Thoracic aorta endothelial cell (primary cell): ENCODE measurements at places on chromosomes 2 and 18. TPM values are rescaled to one million over a fixed set of nuclear protein-coding genes. Genes with fewer than 3 reads are reported as not detected.

KRTCAP3 gene
- 0.53 and 0.57 TPM in 2 replicates for total RNA-seq

UGT1A4 gene
- total RNA-seq, result not detected in 2 replicates

LYG2 gene
- total RNA-seq, result not detected in 2 replicates

TCF23 gene
- not detected in 2 replicates for total RNA-seq

IL36RN gene
- total RNA-seq, result not detected in 2 replicates

GAREM1 gene
- total RNA-seq, result 1.1 and 1.9 TPM in 2 replicates

LRRC30 gene
- total RNA-seq, result not detected in 2 replicates

C2orf81 gene
- 0.40 and 0.50 TPM in 2 replicates for total RNA-seq

SERPINB4 gene
- total RNA-seq, result not detected in 2 replicates

CENPA gene
- 17.0 and 31.7 TPM in 2 replicates for total RNA-seq

IL1R1 gene
- 5.4 and 10.9 TPM in 2 replicates for total RNA-seq

CYRIA gene
- 46.5 and 47.6 TPM in 2 replicates for total RNA-seq

ACMSD gene
- total RNA-seq, result not detected in 2 replicates

LIMS2 gene
- 11.2 and 11.8 TPM in 2 replicates for total RNA-seq

TMEM178A gene
- total RNA-seq, result 0.22 and 0.80 TPM in 2 replicates

BMP10 gene
- total RNA-seq, result not detected in 2 replicates

IL36G gene
- total RNA-seq, result not detected in 2 replicates

GCG gene
- not detected in 2 replicates for total RNA-seq

PIEZO2 gene
- total RNA-seq, result 0.29 and 31.0 TPM in 2 replicates

FMNL2 gene
- 53.6 and 66.6 TPM in 2 replicates for total RNA-seq

PROKR1 gene
- under 0.01 TPM in 1 of 2 replicates, not detected in the other for total RNA-seq

SPHKAP gene
- not detected in 2 replicates for total RNA-seq

PAX8 gene
- 0.13 and 0.43 TPM in 2 replicates for total RNA-seq

CKAP2L gene
- 21.8 and 25.3 TPM in 2 replicates for total RNA-seq

CCNYL1 gene
- 67.2 and 82.4 TPM in 2 replicates for total RNA-seq

SKOR2 gene
- total RNA-seq, result not detected in 2 replicates

FABP1 gene
- not detected in 2 replicates for total RNA-seq

NAT8 gene
- total RNA-seq, result not detected in 2 replicates

OSR1 gene
- total RNA-seq, result 0.07 TPM in 1 of 2 replicates, not detected in the other

HOXD9 gene
- total RNA-seq, result 2.0 TPM in 1 of 2 replicates, not detected in the other

DLX2 gene
- total RNA-seq, result not detected in 2 replicates

PLGLB1 gene
- total RNA-seq, result 1.7 TPM in 1 of 2 replicates, not detected in the other

ASAP2 gene
- 95.3 and 121 TPM in 2 replicates for total RNA-seq

FOXI3 gene
- not detected in 2 replicates for total RNA-seq

NTSR2 gene
- total RNA-seq, result not detected in 2 replicates

IL36A gene
- total RNA-seq, result not detected in 2 replicates

ADCY3 gene
- total RNA-seq, result 22.9 and 34.9 TPM in 2 replicates

PLCD4 gene
- 0.79 and 2.3 TPM in 2 replicates for total RNA-seq

LINC00305 gene
- total RNA-seq, result not detected in 2 replicates

GAL3ST2 gene
- total RNA-seq, result not detected in 2 replicates

HOXD1 gene
- total RNA-seq, result 15.3 TPM in 1 of 2 replicates, not detected in the other

MC5R gene
- total RNA-seq, result not detected in 2 replicates

HRH4 gene
- total RNA-seq, result under 0.01 TPM in 1 of 2 replicates, not detected in the other

PRKRA gene
- 55.1 and 55.2 TPM in 2 replicates for total RNA-seq

PARD6G gene
- total RNA-seq, result 1.3 and 1.6 TPM in 2 replicates

TMEM247 gene
- total RNA-seq, result not detected in 2 replicates

C18orf32 gene
- total RNA-seq, result 13.6 and 13.9 TPM in 2 replicates

SPC25 gene
- total RNA-seq, result 16.4 and 21.7 TPM in 2 replicates

NLRC4 gene
- total RNA-seq, result not detected in 2 replicates

CYP1B1 gene
- 0.53 and 0.79 TPM in 2 replicates for total RNA-seq

IL1R2 gene
- total RNA-seq, result 0.27 TPM in 1 of 2 replicates, not detected in the other

TUBB8B gene
- not detected in 2 replicates for total RNA-seq

SGPP2 gene
- not detected in 2 replicates for total RNA-seq

TNFAIP6 gene
- total RNA-seq, result not detected in 2 replicates

NMUR1 gene
- total RNA-seq, result not detected in 2 replicates

KCNK3 gene
- total RNA-seq, result not detected in 2 replicates

OSBPL1A gene
- total RNA-seq, result 21.5 and 21.8 TPM in 2 replicates

SPEG gene
- total RNA-seq, result 0.43 and 0.80 TPM in 2 replicates

FRZB gene
- total RNA-seq, result not detected in 2 replicates
